ENCODE measurements at places on chromosomes 5 and 9.

DNA sequence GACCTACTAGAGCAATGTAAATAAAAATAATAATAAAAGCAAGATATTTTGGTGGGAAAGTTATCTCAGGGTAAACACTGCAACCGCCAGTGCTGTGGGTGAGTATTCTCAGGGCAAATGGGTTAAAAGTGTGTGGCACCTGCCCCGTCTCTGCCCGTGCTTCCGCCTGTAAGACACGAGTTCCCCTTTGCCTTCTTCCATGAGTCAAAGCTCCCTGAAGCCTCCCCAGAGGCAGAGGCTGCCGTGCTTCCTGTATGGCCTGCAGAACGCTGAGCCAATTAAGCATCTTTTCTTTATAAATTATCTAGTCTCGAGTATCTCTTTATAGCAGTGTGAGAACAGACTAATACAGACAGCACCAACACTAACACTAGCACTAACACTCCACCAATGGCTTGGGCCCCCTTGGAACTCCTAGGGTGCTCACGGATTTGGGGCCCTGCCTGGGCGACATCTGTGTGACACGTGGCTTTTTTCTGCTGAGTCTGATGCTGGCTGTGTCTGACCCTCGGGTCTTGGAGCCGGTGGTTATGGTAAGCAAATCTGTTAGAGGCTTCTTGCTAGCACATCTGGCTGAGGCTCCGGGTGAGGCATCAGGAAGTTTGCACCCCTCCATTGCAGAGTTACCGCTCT is 10.6 kb downstream of the PLEKHG4B start:
- no peak for DNase-seq

- DNase-seq: no peak
These were observed 10.4 kb downstream of the GMCL2 start for GRCh38 chr5:178176791-178177190.

GRCh38 chr9:89770531-89771174 is 165.8 kb downstream of the GADD45G start:
- no peak for DNase-seq

GRCh38 chr5:155826611-155827507 is 500.1 kb upstream of the SGCD start:
- no peak for DNase-seq

GRCh38 chr5:95153511-95153910 is 131.4 kb downstream of the MCTP1 start:
- no peak for DNase-seq

GRCh38 chr5:17069995-17070511 is 134.0 kb upstream of the MYO10 start:
- no peak for DNase-seq

DNA sequence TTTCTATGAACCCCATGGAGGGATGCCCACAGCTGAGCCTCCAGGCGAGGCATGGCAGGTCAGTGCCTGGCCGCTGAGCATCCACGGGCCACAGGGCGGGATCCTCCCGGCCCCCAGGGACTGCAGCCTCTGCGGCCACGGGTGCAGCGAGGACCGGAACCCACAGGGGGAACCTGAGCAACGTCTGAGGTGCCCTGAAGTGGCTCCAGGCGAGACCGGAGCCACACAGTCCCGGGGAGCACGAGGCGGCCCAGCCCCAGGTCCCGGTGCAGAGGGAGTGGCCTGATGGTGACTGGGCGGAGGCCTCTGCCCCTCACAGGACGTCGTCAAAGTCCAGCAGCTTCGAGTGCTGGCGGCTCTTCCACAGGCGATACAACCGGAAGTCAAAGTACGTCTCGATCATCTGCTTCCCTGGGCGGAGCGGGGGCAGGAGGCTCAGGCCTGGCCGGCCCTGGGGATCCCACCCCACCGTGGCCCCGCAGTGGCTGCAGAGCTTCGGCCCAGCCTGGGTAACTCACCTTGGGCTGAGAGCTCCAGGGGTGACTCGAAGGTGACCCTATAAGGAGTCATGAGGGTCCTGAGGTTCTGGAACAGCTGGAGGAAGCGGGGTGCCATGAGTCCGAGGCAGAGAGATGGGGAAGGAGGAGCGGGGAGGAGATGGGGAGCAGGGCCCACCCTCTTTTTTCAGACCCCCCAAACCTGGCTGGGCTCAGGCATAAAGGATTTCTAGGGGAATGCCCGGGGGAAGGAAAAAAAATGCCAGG is 8.1 kb upstream of the ENTPD8 start:
- no peak for DNase-seq

GRCh38 chr5:31148959-31149475 is 44.5 kb upstream of the CDH6 start:
- no peak for DNase-seq

All from fibroblast of skin of left biceps (primary cell).